ENCODE measurements at places on chromosomes 16 and 17.

DNA sequence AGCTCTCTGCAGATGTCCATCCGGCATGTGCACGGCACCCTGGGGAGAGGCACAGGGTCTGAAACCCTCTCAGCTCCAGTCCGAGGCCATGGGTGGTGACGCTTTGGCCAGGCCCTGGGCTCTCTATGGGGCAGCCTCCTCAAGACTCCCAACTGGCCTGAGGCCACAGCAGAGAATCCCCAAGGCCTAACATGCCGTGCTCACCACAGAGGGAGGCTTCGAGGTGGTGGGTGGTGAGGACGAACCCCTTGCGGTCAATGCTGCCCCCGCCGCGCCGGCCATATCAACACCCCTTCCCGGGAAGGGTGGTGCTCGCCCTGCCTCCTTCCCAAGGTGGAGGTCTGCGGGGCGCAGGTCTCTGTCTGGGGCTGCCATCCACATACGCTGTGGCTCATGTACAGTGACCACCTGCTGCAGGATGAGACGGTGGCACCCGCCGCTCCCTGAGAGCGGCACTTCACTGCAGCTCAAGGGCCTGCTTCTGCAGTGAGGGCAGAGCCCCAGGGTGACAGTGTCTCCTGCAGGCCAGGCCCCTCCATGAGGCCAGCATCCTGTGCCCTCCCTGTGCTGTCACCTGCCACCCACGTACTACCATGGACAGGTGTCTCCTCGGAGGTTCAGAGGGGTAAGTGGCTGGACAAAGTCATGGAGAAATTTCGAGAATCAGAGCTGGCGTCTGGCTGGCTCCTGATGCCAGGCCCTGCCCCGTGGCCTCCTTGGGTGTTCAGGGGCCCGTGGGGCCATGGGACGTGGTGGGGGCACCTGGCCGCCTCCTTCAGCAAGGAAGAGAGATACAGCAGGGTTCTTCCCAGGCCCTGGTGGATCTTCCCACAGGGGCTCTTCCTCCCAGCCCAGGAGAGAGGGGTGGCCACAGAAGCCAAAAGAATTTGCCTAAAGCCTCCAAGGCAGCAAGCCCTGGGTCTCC lies 54.6 kb upstream of the ACSF3 start:
- no peak for DNase-seq

GRCh38 chr17:29757788-29758187 lies 135.1 kb upstream of the CORO6 start:
- DNase-seq = peak; percentile 7

DNA sequence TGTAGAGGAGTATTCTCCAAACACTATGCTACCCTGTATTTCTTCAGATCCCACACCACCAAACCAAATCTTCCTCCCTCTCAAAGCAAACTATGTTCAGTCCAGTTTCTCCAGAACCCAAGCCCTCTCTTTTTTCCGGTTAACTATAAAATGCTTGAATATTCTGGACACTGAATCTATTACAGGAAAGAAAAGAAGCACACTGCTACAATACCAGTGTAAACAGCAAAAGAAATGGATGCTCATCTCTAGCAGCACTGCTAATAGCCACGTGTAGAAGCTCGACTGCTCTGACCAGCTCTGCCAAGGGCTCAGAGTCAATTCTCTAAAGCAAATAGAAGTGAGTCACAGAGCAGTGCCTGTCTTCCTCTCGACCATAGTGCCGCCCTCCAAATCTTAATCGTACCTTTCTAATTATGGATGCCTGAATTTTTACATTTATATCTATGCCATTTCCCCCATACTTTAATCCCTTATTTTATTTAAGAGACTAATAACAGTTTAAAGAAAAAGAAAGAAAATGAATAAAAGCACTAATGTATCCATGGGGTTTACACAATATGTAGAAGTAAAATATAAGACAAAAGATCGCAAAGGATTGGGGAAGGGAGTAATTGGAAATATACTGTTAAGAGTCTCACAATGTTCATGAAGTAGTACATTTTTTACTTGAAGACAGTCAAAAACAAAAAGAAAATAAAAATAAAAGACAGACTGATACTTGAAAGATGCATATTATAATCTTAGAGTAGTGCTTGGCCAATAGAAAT lies 154.5 kb downstream of the PARN start:
- DNase-seq = no peak

GRCh38 chr16:11621920-11622651 lies 35.4 kb upstream of the LITAF start:
- DNase-seq = peak; percentile 62

GRCh38 chr17:11564589-11565380 lies 33.5 kb upstream of the DNAH9 start:
- no peak for DNase-seq

DNA sequence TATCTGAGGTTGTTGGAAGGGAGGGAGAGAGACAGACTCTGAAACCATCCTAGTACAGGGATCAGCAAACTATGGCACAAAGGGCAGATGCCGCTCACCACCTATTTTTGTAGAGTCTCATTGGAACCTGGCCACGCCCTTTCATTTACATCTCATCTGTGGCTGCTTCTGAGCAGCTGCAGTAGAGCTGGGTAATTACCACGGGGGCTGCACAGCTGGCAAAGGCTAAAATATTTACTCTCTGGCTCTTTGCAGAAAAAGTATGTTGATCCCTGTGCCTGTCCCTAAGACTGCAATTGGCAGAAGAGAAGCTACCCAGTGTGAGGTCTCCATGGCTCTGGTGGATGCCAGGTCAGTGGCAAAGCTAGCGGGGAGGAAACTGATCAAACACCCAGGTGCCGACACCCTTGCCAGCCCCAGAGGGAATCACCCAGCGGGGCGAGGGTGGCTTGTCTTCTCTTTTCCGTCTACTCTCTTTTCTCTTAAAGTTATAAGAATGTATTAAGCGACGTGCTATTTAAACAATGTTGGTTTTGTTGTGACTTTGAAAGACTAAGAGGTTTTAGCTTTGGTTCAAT lies 14.0 kb downstream of the CEP295NL start:
- no peak for DNase-seq
